Stimulated activated CD4-positive, alpha-beta T cell treated with anti-CD3 and anti-CD28 coated beads, Interleukin-1b, Interleukin-23, amount 100 ng/mL, for 1 hour (primary cell): ENCODE measurements at places on chromosomes 2 and 18.

GRCh38 chr2:178426388-178426787 is 24.6 kb downstream of the PRKRA start:
- no peak for DNase-seq

GRCh38 chr2:38213619-38214167 is 137.7 kb upstream of the CYP1B1 start:
- no peak for DNase-seq

- no peak for DNase-seq
These were observed 27.4 kb upstream of the WIPF1 start for GRCh38 chr2:174624895-174625430.

- no peak for DNase-seq
These were observed 214.6 kb upstream of the CXCR4 start for GRCh38 chr2:136332436-136333095.

GRCh38 chr18:57113799-57114420 is 33.0 kb upstream of the BOD1L2 start:
- DNase-seq = no peak

DNA sequence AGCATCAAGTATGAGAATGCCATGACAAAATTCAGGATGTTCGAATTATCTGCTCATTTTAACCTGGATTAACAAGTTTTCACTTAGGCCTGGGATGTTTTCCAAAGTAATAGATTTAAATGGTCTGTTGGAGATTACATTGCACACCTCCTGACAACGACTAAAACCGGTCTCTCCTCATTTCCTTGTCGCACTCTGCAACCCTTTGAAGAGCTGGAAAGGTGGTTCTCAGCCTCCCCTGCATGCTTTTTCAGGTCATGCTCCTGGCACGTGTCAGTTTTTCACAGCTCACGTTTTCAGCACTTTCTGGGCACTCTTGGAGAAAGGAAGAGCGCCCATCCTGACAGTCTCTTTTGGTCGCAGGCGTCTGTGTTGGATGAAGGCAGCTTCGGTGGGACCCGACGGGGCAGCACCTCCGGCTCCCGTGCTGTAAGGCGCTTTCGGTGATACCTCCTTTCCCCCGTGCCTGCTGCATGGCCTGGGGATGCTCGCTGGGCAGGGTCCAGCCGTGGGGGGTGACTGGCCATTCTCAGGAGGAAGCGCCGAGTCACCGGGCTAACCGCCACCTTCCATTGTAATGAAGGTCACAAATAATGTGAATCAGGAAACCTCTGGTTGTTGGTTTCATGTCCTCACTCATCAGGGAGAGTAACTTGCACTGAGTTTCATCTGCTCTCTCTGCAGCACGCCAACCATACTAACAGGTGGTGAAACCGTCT is 63.5 kb upstream of the RBM44 start:
- no peak for DNase-seq

DNA sequence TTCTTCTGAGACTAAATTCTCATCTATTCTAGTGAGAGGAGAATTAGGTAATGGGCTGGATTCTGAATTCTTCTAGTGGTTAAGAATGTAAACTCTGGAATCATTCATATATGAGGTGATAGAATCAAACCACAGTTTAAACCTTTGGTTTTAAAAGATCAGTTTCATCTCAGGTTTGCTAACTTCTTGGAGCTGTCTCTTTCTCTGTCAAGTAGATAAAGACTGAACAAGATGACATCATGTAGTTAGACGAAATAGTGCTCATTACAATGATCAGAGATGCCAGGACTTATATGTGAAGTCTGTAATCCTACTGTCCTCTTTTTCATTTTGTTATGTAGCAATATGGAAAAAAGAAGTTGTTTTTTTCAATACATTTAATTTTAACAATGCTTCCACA is 4.9 kb downstream of the CEBPZOS start:
- DNase-seq = no peak

DNA sequence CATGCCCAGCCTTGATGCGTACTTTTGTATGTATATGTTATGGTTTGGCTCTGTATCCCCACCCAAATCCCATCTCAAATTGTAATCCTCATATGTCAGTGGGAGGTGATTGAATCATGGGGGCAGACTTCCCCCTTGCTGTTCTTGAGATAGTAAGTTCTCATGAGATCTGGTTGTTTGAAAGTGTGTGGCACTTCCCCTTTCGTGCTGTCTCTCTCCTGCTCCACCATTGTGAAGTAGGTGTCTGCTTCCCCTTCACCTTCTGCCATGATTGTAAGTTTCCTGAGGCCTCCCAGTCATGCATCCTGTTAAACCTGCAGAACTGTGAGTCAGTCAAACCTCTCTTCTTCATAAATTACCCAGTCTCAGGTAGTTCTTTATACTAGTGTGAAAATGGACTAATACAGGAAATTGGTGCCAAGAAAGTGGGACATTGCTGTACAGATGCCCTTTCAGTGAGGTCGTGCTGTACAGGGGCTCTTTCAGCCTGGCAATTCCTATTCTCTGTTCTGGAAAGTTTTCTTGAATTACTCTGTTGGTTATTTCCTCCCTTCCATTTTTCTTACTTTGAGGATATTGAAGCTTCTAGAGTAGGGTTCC is 38.2 kb downstream of the KCMF1 start:
- no peak for DNase-seq

DNA sequence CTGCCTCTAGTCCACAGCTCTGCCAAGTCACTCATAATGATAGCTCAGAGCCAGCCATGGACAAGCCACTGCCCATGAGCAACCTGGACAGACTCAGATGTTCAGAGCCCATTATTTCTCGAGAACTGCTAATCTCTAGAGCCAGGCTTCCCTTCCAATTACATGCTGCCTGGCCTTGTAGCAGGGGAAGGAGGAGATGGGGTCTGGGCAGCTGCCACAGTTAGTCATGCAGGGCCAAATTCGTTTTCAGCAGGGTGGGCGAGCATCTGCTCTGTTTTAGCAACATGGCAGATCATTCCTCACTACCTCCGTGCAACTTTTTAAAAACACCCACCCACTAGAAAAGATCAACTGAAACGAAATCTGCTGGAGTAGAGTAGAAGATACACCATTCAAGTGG is 141.8 kb downstream of the MYO5B start:
- no peak for DNase-seq

GRCh38 chr18:10387399-10387798 is 67.0 kb upstream of the APCDD1 start:
- DNase-seq = no peak
